ENCODE measurements at places on chromosomes 4 and X. TPM values are rescaled to one million over a fixed set of nuclear protein-coding genes. Genes with fewer than 3 reads are reported as not detected.

DNA sequence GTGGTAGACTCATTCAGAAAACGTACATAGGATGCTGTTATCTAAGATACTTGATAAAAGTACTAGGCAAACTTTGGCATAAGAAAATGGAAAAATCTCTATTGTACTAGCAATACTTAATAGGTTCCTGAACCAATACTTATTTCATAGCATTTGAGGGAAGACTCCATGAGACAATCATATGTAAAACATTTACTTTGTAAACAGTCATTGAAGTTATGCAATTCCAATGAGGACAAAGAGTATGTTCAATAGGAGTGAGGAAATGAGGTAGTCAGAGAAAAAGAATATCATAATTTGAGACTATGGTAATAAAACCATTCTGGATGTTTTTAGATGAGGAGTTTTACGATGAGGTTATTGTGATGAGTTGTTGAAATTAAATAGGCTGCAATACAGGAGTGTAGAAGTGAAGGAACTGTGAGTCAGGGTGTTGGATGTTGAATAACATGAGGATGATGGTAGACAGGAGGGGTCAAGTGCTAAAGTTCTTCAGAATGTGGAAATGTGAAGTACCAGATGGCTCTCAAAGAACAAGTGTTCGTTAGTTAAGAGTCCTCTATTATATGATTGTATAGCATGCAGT lies 397.9 kb downstream of the PPP3CA start:
- no peak for DNase-seq

DNA sequence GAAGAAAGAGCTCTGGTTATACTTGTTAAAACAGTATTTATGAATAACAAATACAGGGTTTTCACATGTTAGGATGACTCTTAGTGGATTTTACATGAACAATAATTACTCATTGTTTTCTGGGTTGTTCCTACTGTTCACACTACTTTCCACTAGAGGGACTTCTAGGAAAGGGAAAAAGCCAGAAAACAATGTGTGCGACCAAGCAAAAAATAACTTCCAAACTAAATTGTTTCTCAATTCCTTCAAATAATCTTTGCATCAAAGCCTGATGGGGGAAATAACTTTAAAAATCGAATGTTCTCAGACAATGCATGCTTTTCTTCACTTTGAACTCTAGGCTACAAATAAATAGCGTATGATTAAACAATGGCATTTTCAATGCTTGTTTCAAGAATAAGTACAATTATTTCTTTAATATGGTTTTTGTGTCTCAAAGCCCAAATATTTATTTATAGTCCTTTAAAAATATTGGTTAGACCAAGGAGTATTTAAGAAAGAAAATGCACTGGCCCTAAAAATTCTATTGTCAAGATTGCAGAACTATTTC lies 72.1 kb upstream of the ETNPPL start:
- no peak for DNase-seq

DNA sequence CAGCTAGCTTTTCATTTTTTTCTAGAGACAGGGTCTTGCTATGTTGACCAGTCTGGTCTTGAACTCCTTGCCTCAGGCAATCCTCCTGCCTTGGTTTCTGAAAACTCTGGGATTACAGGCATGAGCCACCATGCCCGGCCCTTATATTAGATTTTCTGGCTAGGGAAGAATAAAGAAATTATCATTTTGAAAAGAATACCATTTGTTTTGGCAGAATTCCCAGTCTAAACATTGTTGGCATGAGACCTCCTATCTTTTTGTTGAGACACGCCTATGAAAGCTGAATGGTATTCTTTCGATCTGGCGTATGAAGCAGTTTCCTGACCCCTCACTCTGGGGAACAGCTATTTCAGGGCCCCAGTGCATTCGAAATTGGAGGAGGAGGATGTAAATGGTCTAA lies 107.0 kb downstream of the REPS2 start:
- DNase-seq = no peak

DNA sequence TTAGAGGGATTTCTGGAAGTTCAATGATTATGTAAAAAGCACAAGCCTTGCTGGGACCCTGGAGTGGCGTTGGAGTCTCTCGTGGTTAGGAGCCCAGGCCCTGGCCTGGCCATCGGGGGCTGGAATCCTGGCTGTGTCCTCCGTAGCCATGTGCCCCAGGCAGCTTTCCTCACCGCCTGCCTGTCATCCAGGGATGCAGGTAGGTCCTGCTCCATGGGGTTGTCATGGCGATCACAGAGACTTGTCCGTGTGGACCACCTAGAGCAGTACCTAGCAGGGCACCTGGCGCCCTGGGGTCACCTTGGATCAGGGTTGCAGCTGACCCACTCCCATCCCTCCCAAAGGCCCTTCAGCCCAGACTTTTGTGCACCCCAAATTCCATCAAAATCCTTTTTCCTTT lies 30.2 kb upstream of the WFS1 start:
- DNase-seq = no peak

DNA sequence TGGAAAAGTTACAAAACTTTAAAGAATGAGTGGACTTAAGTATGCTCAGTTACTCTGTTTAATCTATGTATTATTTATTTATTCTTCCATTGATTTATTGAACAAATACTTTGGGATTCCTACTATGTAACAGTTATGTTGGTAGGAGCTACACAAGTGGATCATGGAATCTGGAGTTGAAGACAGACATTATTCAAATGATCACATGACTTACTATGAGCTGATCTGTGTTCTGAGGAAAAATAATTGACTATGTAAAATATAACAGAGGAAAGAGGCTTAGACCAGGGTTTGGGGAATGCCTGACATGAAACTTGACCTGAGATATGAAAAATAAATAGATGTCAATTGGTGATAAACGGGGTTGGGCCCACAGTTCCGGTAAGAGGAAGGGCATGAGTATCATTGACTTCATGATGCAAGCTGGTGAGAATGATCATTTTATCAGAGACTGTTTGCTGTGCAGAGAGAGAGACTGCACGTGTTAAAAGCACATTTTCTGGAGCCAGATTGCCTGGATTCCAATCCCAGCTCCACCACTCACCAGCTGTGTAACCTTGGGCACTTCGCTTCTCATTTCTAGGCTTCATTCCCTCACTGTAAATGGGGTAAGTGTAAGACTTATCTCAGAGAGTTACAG lies 179.0 kb downstream of the SPCS3 start:
- DNase-seq = no peak

CT83 gene
- not detected for total RNA-seq

MID1 gene
- not detected for total RNA-seq

USP17L12 gene
- not detected for total RNA-seq

ZNF157 gene
- 0.79 TPM for total RNA-seq
